Esophagus squamous epithelium (tissue), 5 donors: ENCODE measurements at places on chromosomes 1 and 21. TPM values are rescaled to one million over a fixed set of nuclear protein-coding genes. Genes with fewer than 3 reads are reported as not detected.

DNA sequence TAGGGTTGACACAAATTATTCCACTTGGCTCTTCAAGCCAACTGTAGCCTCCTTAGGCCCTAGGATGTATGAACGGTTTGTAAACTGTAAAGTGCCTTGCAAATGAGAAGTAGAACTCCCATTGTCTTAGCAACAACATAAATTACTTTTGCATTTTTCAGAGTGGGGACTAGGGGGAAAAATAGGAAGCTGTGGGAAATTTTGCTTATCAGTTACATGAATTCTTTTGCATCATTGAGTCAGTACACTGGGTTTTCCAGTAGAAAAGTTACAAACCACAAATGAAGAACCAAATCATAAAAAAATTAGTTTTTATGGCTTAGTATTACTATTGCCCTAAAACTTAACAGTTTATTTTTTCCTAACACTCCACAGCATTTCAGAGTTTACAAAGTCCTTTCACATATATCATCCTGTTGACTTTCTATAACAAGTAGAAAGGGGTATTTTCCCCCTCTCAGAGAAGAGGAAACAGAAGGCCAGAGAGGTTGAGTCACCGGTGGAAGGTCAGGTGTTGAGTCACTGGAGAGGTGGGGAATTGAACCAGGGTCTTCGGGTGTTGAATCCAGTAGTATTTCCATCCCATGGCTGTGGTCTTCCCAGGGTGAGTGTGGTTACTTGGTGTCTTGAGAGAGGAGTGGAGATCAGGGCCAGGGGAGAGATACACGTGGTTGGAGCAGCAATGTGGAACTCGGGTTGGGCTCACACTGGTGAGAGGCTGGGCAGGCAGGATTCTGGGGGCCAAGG, 71.9 kb upstream of the USP24 start:
- peaks cover 26% of the 10 kb centered on the region for H3K4me1 ChIP-seq
- no peak overlapping the region for H3K27ac ChIP-seq
- DNase-seq: no peak
- H3K27me3 ChIP-seq: no peaks in the 10 kb centered on the region
- no peaks in the 10 kb centered on the region for H3K36me3 ChIP-seq
- no peak overlapping the region for H3K4me3 ChIP-seq

DNA sequence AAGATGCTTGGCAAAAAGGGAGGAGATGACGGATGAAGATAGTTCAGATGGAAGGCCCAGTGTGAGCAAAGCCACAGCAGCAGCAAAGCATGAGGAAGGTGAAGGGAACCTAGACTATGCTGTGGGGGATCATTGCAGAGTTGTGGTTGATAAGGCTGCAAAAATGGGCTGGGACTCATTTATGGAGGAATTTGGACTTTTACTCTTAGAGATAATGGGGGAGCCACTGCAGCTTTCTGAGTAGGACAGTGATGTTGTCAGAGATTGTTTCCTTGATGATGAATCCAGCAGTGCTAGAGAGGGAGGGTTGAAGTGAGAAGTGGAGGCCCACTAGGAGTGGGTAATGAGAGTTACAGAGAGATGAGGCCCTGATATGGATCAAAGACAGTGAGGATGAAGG, 2.1 kb upstream of the C8A start:
- no peaks in the 10 kb centered on the region for H3K4me1 ChIP-seq
- no peak for DNase-seq
- H3K27me3 ChIP-seq: peaks cover 12% of the 10 kb centered on the region

DNA sequence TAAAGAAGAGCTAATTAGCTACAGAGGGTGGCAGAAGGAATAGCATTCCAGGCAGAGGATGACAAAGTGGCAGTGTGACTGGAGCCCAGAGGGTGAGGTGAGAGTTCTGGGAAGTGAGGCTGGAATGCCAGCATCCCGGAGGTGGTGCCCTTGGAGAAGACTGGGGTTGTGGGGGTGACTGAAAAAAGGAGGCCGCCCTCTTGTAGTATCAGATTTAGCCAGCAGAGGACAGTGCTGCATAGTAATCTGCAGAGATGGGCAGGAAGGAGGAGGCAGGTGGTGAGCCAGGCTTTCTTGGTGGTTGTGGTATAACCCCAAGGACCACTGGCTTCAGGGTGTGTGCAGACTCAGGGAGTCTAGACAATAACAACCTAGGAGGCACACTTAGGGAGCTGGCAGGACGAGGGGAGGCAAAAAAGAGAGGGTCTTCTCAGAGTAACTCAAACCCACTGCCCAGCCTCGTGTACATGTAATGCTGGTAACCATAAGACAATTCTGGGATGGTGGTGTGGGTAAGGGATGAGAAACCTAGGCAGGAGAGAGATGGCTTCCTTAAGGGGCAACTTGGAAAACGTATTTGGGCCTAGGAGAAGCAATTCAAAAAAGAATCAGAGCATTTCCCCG, 30.5 kb downstream of the MROH7 start:
- H3K4me3 ChIP-seq: no peak overlapping the region
- H3K27me3 ChIP-seq: no peaks in the 10 kb centered on the region
- no peak overlapping the region for H3K27ac ChIP-seq
- H3K4me1 ChIP-seq: no peaks in the 10 kb centered on the region
- H3K36me3 ChIP-seq: no peaks in the 10 kb centered on the region

- no peak for DNase-seq
- H3K4me1 ChIP-seq: peaks cover 32% of the 10 kb centered on the region
- no peaks in the 10 kb centered on the region for H3K27me3 ChIP-seq
- H3K27ac ChIP-seq: peak within 1 kb of the TSS; percentile 82
- H3K36me3 ChIP-seq: no peaks in the 10 kb centered on the region
- peak within 1 kb of the TSS; percentile 58 for H3K4me3 ChIP-seq
Observed at GRCh38 chr1:31373056-31373896, at the start of gene FABP3. Gene FABP3, minus strand, starts transcription at chr1:31373076. Its CDS starts 62 bp downstream, at chr1:31373014.

DNA sequence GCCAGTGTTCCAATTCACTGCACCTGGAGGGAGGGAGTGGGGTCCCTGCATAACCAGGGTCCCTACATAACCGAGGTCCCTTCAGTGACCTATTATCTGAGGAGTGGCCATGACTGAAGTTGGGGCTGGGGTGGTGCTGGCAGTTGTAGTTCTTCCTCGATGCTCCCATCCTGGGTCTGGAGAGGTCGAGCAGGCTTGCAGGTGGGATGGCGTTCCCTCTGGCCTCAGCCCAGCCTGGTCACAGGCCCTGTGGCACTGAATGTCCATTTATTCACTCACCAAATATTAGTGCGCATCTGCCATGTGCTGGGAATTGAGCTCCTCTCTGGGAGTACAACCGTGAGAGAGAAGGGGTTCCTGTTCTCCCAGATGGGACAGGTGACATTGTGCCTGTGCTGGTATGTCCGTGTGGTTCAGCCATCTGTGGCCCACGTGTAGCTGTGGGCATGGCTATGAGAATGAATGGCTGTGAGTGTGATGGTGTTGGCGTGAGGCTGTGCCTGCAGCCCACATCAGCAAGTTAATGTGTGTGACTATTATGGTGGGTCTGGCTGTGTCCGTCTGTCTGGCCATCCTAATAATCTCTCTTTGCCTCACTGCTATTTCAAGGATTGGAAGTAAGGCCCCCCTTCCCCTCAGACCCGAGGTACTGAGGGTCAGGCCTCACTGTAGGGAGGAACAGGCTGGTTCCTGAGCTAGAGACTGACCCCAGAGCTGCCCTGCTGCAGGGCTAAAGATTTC, 3.9 kb upstream of the SLC6A9 start:
- H3K4me1 ChIP-seq: peaks cover 9% of the 10 kb centered on the region
- DNase-seq: no peak
- no peak overlapping the region for H3K4me3 ChIP-seq
- H3K27ac ChIP-seq: peak overlapping the region; percentile 26

Gene MANEAL
- total RNA-seq: 3.6 TPM

Gene CD101
- 3.4 TPM for total RNA-seq

Gene ZNF678
- 3.5 TPM for total RNA-seq

Gene DENND2C
- total RNA-seq: 30.3 TPM

Gene RC3H1
- total RNA-seq: 25.2 TPM

Gene PLEKHN1
- 21.4 TPM for total RNA-seq
